ENCODE measurements at places on chromosomes 12 and 14. TPM values are rescaled to one million over a fixed set of nuclear protein-coding genes. Genes with fewer than 3 reads are reported as not detected.
A peak's percentile ranks its signal among the peaks of the same experiment; 100 is the strongest.

DNA sequence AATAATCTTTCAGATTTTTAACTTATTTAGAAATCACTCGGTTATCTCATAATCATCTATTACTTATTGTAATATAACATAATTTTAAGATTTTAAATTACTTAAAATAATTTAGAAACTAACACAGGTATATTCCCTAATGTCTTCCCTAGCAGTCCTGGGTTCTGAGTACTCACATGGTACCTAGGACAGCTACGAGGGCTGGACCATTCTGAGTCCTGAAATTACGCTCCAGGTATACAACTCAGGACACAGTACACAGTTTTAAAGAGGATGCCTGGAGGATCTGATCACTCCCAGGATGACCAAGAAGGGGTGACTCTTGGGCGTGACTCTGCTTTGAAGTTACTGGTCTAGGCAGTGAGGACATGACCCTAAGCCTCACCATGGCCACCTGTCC is 9.1 kb upstream of the RASSF8 start:
- DNase-seq: no peak

DNA sequence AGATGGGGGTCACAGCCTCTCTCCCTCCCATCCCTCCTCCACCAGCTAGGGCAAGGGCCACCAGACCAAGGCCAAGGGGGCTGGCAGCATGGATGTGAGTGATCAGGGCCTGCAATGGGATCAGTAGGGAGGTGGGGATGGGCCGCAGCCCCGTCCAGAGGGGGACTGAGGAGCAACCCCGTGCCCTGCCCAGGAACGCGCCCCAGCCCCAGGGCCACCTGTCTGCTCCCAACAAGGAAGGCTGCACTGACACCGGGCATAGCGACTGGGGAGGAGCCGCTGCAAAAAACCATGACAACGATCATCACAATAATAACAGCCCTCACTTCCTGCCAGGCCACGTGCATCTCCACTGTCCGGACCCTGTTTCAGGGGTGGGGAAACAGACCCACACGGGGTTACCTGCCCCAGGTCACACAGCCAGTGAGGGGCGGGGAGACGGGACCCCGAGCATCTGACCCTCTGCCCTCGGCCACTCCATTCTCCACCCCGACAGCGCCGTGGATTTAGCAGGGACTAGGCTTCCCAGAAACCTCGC is 24.3 kb downstream of the NCOR2 start:
- peak; percentile 37 for DNase-seq

DNA sequence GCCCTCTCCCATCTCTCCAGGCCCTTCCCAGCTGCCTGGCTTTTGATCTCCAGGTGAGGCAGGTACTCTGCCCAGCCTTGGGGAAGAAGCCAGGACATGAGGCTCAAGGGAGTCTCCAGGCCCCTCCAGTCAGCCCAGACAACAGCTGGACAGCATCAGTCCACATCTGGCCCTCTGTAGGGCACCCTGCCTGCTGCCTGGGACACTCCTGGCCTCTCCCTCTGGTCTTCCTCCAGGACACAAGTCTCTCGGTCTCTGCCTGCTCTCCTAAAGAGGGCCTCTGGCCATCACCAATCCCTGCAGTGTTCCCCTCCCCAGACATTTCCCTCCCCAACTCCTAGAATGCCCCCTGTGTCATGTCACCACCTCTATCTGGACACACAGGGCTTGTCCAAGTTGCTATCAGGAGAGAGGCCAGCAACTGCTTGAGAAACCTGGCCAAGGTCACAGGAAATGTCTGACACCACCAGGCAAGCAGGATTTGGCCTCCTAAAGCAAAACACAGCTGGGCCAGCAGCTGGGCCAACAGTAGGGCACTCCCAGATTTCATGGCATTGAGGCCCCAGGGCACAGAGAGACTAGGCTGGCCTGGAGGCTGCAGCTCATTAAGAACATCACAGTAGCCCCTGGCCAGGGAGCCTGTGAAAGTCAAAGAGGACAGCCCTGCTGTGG is 29.0 kb downstream of the LTBP2 start:
- DNase-seq: no peak

- DNase-seq: no peak
Observed at GRCh38 chr14:87264796-87265195, 728.2 kb downstream of the GALC start.

Gene OR4K15
- total RNA-seq: not detected

Gene GRIP1
- total RNA-seq: 3.6 TPM

Gene ATL1
- 3.0 TPM for total RNA-seq

Gene OR6S1
- not detected for total RNA-seq

Gene LYZ
- total RNA-seq: 3.4 TPM

All from T-cell (primary cell).